CD4-positive, alpha-beta T cell treated with Interleukin-12 subunit alpha and Interleukin-12 subunit beta, for 1 hour (primary cell): ENCODE measurements at places on chromosomes 1 and 21.

DNA sequence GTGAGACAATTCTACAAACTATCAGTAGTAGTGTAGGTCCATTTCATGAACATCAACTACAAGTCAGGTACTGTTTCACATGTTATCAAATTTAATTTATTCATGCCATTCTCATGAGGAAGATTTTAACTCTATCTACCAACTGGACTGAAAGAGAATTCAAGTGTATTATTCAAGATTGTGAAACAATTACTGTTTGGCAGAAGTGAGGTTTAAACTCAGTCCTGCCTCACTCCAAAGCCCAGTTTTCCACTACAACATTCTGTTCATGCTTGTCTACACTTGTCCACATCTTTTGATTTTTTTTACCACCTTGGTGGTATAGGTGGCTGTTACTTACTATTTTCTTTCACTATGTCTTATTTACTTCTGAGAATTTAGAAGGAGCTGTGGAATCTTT lies 272.9 kb downstream of the TGFB2 start:
- no peak for DNase-seq

DNA sequence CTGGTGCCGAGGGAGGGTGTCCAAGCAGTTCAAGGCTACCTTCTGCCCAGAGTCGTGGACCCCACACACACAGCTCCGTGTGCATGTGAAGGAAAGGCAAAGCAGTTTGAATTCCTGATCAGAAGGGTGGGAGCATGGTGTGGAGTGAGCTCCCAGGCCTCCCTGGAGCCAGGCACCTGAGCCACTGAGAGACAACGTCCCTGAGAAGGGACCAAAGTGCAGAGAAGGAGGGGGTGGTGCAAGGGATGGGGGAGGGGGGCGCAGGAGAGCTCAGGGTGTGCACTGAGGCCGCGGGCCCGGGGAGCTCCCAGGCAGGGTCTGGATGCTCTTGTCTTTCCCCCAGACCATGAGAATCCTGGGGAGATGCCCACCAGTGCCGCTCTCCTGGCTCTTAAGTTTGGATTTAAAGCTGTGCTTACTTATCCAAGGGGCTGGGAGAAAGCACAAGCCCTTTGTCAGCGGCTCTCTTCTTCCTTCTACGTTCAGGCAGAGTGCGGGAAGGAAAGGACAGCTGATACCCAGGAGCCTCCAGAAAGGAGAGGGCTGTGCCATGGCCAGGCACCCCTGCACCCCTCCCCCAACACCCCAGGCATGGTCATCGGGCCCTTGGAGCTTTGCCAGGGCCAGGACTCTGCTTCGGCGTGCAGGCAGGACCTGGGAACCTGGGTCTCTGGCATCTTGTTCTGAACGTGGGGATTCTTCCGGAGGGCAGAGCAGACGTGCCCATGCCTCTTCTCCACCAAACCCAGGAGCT lies 24.1 kb downstream of the ACTA1 start:
- DNase-seq = no peak

GRCh38 chr1:210022044-210022443 lies 84.0 kb downstream of the SYT14 start:
- DNase-seq = no peak

DNA sequence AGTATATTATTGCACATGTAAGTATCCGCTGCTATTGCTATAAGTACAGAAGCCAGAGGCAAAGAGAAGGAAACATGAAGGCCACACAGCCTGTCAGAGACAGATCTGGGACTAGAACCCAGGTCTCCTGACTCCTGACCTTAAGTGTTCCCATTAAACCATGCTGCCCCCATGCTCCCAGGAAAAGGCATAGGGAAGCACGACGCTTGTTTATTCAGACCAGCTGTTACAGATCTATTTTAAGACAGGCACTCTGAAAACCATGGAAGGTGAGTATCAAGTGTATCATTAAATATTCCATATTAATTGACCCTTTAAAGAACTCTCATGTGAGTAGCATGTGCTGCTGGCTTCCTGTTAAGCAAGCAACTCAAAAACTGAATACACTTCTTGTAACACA lies 11.4 kb downstream of the VAV3 start:
- no peak for DNase-seq

- DNase-seq = peak; percentile 31
These were observed 14.2 kb downstream of the UTP11 start for GRCh38 chr1:38026592-38027200.

DNA sequence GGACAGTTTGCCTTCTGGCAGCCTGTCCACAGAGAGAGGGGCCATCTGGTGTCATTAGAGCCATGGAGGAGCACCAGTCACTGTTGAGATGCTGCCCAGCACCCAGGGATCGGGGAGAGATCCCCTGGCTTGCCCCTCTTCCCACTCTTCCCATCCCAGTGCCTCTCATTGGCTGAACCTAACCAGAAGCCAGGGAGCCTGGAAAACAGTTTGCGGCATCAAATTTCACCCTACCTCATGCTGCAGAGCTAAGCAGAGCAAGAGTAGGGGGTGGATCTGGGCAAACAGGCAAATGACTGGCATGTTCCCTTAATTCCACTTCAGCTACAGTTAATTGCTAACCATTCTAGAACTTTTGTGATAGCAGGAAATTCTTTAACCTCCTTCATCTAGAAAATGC lies 19.1 kb downstream of the TRAF5 start:
- DNase-seq = no peak

GRCh38 chr1:63674865-63675419 lies 81.7 kb downstream of the PGM1 start:
- no peak for DNase-seq

GRCh38 chr1:7962014-7962335 lies 464 bp downstream of the PARK7 start:
- DNase-seq = peak; percentile 70

- no peak for DNase-seq
These were observed 58.9 kb upstream of the LAPTM5 start for GRCh38 chr1:30816211-30817076.

GRCh38 chr1:247104965-247105364 lies 809 bp upstream of the ZNF669 start:
- no peak for DNase-seq

DNA sequence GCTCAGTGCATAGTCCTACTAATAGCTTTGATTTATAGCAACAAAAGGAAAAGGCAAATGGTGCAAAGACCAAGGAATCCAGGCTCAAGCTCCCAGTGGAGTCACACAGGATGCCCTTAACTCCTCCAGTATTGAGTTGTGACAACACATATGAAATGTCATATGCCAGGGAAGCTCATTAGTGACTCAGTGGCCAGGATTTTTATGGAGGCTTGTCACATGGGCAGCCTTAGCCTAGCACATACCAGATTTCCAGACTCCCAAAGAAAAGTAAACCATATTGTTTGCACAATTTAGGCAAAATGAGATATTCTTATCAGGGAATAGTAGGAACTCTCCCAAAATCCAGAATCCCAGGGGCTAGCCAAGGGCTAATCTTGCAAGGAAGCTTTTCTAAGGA lies 129.2 kb downstream of the MAGI3 start:
- DNase-seq = no peak

- DNase-seq = no peak
These were observed 56.2 kb downstream of the ALG6 start for GRCh38 chr1:63423649-63424048.

DNA sequence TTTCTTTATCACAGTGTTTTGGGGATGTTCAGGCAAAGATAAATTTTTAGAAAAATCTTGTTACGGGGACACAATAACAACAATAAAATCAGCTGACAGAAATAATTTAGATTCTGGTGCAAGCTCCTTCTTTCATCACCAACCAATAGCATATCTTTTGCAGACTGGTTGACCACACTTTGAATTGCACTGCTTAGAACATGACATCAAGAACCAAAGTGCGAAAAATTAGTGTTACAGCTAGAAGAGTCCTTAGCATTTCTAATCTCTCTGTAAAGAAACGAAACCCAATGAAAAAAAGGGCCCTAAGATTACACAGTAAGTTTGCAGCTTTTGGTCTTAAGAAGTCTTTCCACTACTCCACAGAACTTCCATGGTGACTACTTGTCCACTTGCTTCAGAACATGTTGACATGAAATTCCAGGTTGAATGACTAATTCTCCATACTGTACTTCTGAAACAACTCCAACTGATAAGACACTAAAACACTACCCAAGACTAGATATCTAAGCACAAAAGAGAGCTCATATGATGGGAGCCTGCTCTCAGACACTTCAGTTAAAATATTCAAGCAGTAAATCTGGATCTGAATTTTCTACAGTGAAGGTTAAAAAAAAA lies 31.3 kb downstream of the XKR8 start:
- DNase-seq = peak; percentile 2

- DNase-seq = no peak
These were observed 78.5 kb upstream of the GALNT2 start for GRCh38 chr1:229988534-229988933.

DNA sequence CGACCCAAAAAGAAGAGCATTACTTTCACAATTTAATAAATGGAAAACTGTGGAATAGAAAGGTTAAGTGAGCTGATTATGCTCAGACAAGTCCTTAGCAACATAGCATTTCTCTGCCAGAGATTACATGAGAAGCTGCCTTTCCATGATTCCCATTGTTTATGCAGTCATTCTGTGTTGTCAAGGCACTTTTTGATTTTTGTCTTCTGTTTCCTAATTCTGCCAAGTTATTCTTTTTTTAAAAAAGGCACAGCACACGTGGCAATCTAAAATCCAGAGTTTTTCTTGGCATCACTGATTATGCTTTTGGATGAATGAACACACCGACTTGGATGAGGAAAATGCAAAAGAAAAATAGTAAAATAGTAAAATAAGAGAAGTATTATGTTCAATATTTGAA lies 185.0 kb downstream of the RGS7 start:
- DNase-seq = no peak

GRCh38 chr1:80171631-80172030 lies 1165.1 kb upstream of the ADGRL4 start:
- no peak for DNase-seq

DNA sequence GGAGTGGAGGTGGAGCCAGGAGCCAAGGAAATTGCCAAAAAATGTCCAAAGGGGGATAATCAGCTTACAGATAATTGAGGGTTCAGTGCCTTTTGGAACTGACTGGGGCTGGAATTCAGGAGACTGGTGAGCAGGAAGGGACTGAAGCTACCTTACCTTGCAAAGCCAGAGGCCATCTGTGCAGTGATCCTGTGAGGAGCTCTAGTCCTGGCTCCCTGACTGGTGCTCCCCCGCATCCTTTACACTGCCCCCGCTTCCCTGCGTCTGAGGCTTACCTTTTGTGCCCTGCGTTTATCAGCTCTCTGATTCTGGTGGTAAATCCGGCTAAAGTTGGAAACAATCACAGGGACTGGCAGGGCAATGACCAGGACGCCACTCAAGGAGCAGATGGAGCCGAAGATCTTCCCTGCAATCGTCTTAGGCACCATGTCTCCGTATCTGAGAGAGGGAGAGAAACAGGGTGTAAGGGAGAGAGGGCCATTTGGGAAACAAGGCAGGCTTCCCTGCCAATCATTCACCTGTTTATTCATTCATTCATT lies 31.0 kb downstream of the DDX20 start:
- no peak for DNase-seq

DNA sequence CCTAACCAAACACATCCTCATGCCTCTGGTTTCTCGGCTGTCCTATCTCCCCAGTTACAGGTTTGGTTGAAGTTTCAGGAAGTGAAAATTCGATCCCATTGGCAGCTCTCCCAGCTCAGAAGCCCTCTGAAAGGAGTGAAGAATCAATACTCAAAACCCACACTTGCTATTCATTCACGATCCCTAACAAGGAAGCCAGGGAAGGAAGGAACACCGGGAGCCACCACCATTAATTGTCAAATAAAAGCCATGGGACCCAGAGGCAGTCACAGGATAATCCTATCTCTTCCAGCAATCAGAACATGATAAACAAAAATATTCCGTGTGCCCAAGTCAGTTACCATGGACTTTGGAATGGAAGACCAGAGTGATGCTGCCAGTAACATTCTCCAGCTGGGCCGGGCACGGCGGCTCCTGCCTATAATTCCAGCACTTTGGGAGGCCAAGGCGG lies 7.0 kb downstream of the TMPRSS2 start:
- no peak for DNase-seq

- no peak for DNase-seq
These were observed 89.1 kb upstream of the ERRFI1 start for GRCh38 chr1:8115031-8115768.

- no peak for DNase-seq
These were observed 7.4 kb upstream of the AMPD1 start for GRCh38 chr1:114702737-114703136.

- no peak for DNase-seq
These were observed 40.0 kb downstream of the MYOM3 start for GRCh38 chr1:24071941-24072340.

GRCh38 chr1:111446967-111447892 lies 1.8 kb downstream of the WDR77 start:
- DNase-seq = no peak

DNA sequence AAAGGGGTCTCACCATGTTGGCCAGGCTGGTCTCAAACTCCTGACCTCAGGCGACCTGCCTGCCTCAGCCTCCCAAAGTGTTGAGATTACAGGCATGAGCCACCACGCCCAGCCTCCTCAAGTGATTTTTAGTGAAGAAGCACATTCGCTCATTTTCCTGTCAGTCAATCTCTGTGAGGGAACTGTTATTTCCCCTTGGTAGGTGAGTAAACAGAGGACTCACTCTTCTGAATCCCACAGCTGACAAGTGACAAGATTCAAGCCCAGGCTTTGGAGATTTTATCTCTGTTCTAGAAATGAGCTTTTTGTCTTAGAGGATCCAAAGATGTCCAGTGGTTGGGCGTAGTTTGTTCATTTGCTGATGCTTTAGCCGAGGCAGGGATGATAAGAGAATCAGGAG lies 43.9 kb upstream of the TACSTD2 start:
- DNase-seq = no peak

DNA sequence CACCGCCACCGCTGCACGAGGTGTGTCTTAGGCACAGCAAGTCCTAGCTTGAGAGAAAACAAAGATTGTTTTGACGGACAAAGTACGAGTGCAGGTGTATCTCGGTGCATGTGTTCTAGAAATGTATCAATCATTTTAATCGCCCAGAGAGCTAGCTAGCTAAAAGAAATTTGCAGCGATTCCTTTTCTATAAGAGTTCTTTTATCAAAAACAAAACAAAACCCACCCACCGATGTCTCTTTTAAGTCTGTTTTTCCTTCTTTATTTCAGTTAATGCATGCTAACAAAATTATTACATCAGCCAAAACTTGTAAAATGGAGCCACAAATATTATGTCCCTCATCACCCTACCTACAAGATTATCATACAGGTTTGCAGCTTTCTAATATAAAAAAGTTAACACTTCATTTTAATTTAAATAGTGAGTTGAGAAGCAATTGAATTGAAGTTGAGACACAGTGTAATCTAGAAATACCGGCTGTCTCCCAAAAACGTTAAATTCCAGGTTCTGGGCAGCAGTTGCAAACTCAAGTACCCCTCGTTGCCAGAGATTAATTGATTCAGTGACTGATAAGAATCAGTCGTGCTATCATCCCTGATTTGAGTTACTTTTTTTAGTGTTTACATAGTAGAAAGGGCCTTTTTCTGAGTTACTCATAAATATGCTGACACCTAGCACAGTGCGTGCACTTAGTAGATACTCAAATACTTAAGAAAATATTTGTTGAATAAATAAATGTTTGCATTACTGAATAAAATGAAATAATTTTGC lies 1.5 kb upstream of the SYDE2 start:
- no peak for DNase-seq
